ENCODE measurements at places on chromosomes 3 and 15. TPM values are rescaled to one million over a fixed set of nuclear protein-coding genes. Genes with fewer than 3 reads are reported as not detected.

CLDN16 gene
- total RNA-seq, result under 0.01 TPM

PML gene
- total RNA-seq, result 10.3 TPM

SENP8 gene
- 3.1 TPM for total RNA-seq

SETD5 gene
- total RNA-seq, result 62.9 TPM

XCR1 gene
- not detected for total RNA-seq

LDHAL6B gene
- total RNA-seq, result not detected

TF gene
- total RNA-seq, result not detected

GOLGA6L4 gene
- total RNA-seq, result 0.83 TPM

TMC3 gene
- not detected for total RNA-seq

WDR5B gene
- total RNA-seq, result 5.6 TPM

LRRC34 gene
- 1.1 TPM for total RNA-seq

TRPM1 gene
- total RNA-seq, result 0.28 TPM

PDZRN3 gene
- total RNA-seq, result 17.0 TPM

ATP13A5 gene
- total RNA-seq, result not detected

Data from IMR-90 (cell line).